ENCODE measurements at places on chromosomes 5 and 9. TPM values are rescaled to one million over a fixed set of nuclear protein-coding genes. Genes with fewer than 3 reads are reported as not detected.

- DNase-seq, result no peak
These were observed 50.4 kb downstream of the SNX18 start for GRCh38 chr5:54567996-54568395.

- DNase-seq, result no peak
These were observed 42.3 kb downstream of the SH3RF2 start for GRCh38 chr5:145978708-145979107.

DNA sequence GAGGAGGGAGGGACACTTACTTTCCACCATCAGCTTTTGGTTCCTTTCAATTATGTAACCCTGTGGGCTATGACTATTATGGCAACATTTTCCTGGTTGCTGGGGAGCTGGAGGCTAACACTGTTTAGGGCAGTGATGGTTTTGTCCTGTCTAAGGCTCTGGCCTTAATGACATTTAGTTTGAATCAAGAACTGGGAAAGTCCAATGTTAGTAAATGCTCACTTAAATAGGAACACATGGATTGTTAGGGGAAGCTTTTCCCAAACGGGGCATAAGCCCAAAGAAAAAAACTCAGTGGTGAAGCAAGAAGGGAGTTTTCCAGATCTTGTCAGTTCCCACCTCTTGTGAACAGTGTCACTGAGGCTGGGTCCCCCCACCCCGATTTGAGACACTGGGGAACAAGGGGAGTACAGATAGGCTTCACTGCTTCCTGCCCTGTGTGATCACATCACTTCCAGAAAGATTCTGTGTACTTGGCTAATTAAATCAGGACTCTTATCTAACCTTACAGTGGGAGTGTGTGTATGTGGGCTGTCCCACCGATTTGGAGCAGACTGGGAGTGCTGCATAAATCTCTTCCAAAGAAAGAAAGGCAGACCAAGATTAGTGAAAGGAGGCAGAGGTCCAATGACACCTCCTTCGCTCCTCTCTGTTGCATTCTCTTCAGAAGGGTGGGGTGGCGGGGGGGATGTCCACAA lies 206.4 kb downstream of the PTTG1 start:
- DNase-seq, result no peak

- DNase-seq, result no peak
These were observed 291.1 kb upstream of the PDE4D start for GRCh38 chr5:60184606-60185005.

DNA sequence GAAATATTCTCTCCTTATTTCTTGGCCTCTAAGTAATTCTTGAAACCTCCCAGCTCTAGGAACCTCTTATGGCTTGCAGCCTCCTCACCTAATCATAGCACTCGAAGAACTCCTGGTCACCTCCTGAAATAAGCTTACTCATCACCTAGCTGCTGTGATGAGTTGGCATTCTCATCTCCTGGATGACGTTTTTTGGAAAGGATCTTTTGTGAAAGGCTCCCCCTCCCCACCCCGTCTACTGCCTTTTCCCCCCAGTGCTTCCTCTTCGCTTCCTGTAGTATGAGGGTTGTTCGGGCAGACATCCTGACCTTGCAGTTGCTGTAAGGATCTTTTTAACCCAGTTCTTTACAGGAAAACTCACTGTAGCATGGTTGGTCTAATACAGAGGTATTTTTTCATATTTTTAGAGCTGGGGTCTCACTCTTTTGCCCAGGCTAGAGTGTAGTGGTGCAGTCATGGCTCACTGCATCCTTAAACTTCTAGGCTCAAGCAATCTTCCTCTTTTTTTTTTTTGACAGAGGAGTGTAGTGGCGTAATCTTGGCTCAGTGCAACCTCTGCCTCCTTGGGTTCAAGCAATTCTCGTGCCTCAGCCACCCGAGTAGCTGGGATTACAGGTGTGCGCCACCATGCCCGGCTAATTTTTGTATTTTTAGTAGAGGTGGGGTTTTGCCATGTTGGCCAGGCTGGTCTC lies 41.8 kb downstream of the ARHGAP26 start:
- no peak for DNase-seq

DNA sequence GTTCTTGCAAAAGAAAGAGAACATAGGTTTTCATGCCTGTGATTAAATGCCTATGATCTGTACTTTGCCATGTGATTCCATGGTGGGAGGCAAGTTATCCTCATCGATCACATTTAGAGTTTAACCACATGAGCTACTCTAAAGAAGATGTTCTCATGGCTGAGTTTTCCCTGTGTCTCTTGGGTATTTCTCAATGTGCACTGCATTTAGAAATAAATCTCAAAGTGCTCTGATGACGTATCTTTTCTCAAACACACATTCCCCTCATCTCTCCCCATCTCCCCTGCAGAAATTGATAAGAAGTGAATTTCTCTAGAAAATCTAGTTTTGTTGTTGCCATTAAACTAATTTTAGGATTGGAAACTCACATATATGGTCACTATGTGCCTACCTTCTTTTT lies 282.2 kb downstream of the SEMA5A start:
- no peak for DNase-seq

GRCh38 chr5:78706825-78707224 lies 58.3 kb upstream of the LHFPL2 start:
- DNase-seq, result no peak

- no peak for DNase-seq
These were observed 59.3 kb downstream of the SVEP1 start for GRCh38 chr9:110520120-110520701.

GRCh38 chr5:173320259-173320658 lies 8.0 kb downstream of the STC2 start:
- DNase-seq, result no peak

GRCh38 chr5:135514116-135514515 lies 21.6 kb downstream of the NEUROG1 start:
- DNase-seq, result no peak

- DNase-seq, result no peak
These were observed 326.1 kb upstream of the IRX1 start for GRCh38 chr5:3269395-3270169.

- DNase-seq, result no peak
These were observed 2.9 kb downstream of the PLCXD3 start for GRCh38 chr5:41507501-41507900.

Gene CA9
- polyA plus RNA-seq, result 0.87 TPM

Gene FSTL4
- polyA plus RNA-seq, result 3.6 TPM

Gene SPIN1
- polyA plus RNA-seq, result 58.1 TPM

Gene SV2C
- polyA plus RNA-seq, result 0.08 TPM

Gene PCDHA1
- 0.10 TPM for polyA plus RNA-seq

Gene GFPT2
- polyA plus RNA-seq, result 8.6 TPM

Gene WNK2
- 16.4 TPM for polyA plus RNA-seq

Gene FCN2
- polyA plus RNA-seq, result 0.16 TPM
